ENCODE measurements at places on chromosomes 4 and X.
A peak's percentile ranks its signal among the peaks of the same experiment; 100 is the strongest.

- DNase-seq = no peak
Observed at GRCh38 chr4:142559986-142560385, 286.1 kb downstream of the INPP4B start.

DNA sequence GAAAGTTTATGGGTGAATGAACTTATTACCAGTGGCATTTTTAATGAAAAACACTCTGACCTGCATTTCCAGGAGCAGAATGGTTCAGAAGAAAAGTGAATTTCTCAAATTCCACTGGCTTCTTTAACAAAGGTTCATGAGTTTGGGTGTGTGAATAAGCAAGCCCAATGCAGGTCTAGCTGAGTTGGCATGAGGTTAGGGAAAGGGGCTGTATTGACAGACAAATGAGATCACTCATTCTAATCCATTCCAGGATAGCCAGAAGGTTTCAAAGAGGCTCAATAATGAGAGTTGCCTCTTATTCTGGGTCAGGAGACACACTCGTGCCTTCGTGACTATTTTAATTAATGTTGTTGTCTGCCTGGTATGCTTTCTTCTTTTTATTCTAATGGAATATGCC is 43.7 kb upstream of the NPY2R start:
- DNase-seq = no peak

DNA sequence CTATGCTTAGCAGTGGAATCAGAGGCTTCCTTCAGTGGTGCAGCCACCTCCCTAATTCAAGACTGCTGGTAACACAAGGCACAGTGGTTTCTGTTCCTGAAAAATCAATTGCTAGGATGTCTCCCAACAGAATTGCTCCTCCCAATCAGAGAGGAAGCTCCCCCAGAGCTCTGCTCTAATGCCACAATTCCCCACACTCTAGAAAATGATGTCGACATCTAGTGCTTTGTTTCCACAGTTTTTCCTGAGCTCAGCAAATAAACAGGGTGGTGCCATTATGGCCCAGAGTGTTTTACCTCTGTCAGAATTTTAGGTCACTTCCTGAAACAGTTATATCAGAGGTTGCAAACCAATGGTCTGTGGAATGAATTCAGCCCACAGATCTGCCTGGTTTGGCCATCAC is 24.7 kb downstream of the TAB3 start:
- no peak for DNase-seq

GRCh38 chr4:7910263-7910896 is 29.3 kb downstream of the AFAP1 start:
- DNase-seq = no peak

DNA sequence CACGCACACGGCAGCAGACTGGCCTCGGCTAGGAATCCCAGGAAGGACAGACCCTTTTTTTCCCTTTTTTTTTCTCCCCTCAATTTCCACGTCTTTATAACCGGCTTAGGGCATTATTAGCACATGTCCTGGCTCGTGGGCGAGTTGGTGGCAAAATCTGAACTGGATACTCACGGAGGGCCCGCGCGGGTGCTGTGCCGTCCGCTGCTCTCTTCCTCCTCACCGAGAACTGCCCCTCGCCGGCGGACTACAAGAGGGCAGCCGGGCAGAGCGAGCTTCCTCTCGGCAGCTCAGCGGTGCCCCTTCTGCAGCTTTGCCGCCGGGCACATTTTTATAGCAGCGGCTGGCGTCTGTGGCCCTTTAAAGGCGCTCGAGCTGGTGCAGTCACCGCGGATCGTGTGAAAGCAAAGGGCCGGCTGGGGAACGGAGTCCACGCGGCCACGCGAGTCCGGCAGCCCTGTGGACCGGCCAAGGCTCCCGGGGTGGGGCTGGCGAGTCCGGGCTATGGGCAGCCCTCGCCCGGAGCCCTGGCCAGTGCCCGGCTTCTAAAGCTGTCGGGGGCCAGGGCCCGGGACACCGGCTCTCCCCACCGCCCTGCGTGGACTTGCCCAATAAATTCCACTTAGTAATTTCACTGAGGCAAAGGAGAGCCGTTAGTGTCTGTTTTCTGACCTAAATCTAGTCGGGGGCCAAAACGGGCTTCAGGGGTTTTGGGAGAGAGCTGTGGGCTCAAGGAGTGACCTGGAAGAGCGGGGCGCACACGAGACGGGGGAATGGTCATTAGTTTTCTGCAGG is 1.3 kb upstream of the CITED1 start:
- DNase-seq = no peak

DNA sequence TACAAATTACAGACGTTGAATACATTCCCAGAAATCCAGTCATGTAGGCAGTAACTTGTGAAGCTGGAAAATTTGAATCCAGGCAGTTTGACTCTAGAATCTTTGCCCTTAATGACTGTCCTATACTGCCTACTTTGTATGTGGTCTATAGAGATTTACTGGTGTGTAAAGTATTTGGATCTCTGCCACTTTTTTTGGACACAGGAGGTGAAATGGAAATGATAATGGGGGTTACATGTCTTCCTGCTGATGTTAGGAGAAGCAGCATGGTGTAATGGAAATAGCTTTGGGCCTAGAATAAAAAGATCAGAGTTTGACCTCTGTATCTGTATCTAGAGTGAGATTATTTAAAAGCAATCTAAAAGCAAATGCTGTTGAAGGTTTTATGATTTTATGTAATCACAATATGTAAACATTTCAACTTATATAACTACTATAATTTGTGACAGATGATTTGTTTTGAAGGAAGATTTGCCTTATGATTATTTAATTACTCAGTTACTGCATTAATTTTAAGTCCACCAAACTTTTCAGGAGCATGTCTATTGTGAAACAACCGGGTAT is 3.3 kb downstream of the COL4A5 start:
- no peak for DNase-seq

DNA sequence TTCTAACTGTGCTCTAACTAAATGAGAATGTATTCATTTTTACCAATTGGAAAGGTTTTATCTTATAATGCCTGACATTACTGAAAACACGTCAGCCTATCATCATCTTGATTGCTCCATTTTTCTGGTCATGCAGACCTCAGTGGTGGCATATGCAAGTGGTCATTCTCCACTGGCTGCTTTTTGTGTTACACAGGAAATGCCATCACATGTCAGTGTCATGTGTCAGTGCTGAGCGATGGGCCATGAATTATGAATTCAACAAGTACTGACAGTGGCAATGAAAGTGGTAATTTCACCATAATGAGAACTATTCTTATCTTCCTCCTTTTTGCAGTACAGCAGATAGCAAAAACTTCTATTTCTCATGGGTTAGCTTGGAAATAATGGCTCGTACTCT is 190.5 kb downstream of the PACRGL start:
- no peak for DNase-seq

GRCh38 chr4:32858971-32859370 is 2138.8 kb downstream of the PCDH7 start:
- no peak for DNase-seq

DNA sequence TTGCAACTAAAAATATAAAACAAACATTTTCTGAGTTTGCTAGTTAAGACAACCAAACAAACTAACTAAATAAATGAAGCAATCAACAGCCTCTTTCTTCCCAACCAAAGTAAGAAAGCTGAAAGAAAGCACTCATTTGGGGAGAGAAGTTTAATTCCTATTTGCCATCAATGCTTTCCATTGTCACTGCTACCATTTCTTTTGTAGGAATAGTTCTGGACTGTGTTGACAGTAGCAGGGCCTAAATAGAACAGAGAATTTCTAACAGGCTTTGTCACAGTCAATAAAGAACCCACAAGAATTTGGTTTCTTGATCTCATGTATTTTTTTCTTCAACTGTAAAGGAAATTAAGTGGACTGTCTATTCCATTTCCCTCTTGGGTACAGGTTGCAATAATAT is 1886.4 kb upstream of the TENM3 start:
- no peak for DNase-seq

GRCh38 chrX:23374291-23374690 is 39.6 kb downstream of the PTCHD1 start:
- no peak for DNase-seq

GRCh38 chr4:132587626-132588025 is 561.5 kb upstream of the PCDH10 start:
- DNase-seq = no peak

GRCh38 chr4:13984991-13985800 is 357.7 kb upstream of the BOD1L1 start:
- no peak for DNase-seq

- DNase-seq = peak; percentile 33
Observed at GRCh38 chrX:149962859-149963757, 24.8 kb upstream of the EOLA2 start.

DNA sequence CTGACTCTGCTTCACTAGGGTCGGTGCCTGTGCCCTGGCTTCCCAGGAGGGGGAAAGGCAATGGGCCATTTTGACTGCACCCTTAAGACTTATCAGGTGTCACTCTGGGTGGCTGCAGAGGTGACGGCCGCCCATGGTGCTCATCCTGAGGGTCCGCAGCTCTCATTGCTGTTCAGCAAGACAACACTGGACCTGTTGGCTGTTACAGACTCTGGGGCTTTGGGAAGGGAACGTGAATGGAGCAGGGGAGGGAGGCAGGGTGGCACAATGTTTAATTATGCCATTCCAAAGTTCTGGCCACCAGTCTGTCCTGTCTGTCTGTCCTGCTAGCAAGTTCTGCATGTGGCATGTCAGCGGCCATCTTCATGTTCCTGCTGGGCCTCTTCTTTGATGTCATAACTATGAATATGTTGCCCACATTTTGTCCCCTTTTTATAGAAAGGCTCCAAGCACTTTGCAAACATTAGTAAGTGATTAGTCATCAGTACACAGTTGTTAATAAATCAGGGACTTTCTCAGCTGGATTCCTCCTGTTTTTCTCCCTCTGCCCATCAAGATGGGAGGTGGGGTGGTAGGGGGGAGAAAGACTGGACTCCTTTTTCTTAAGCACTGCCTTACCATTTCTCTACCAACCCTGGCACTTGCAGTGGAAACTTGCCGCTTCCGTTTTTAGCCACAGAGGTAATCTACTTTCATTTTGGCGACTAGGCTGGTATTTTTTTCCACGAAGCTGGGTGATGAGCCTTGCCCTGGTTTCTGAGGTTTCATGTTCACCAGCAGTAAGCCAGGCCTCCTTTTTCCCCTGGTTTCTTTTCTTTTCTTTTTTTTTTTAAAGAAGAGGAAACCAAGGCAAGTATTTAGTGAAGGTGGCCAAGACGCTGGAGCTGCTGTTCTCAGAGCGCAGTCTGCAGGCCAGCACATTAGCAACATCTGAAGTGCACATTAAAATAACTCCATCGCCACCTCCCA is 88.6 kb upstream of the TRIM2 start:
- peak; percentile 90 for DNase-seq

DNA sequence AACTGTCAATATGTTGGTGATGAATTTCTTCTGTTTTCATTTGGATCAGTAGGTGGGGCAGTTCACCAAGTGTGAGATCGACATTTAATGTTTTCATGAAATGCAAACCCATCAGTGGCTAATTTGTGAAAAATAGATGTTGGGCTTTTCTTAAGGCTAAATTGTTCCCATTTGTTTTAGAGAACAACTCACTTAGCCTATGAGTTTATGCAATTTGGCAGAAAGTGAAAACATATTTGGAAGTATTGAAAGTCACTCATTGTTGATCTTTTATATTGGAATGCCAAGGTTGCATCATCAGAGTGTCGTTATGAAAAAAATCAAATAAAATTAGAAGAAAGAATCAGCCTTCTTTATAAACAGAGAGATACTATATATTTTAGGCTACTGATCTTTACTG is 132.4 kb downstream of the RPA4 start:
- DNase-seq = no peak

DNA sequence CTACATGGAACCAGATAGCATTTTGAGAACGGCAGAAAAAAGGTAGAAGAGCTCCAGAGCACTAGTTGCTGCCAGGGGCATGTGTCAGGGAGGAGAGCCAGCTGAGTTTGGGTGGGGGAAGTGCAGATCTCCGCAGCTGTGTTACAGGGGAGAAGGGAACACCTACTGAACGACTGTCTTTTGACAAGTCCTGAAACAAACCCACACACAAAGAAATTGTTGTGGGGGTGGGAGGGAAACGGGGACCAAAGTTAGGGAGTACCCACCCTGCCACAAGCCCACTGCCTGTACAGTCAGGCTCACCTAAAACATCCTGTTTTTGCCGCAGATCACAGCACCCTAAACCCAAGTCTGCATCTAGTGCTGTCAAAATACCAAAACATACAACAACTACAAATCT is 55.5 kb downstream of the LEF1 start:
- peak; percentile 81 for DNase-seq

DNA sequence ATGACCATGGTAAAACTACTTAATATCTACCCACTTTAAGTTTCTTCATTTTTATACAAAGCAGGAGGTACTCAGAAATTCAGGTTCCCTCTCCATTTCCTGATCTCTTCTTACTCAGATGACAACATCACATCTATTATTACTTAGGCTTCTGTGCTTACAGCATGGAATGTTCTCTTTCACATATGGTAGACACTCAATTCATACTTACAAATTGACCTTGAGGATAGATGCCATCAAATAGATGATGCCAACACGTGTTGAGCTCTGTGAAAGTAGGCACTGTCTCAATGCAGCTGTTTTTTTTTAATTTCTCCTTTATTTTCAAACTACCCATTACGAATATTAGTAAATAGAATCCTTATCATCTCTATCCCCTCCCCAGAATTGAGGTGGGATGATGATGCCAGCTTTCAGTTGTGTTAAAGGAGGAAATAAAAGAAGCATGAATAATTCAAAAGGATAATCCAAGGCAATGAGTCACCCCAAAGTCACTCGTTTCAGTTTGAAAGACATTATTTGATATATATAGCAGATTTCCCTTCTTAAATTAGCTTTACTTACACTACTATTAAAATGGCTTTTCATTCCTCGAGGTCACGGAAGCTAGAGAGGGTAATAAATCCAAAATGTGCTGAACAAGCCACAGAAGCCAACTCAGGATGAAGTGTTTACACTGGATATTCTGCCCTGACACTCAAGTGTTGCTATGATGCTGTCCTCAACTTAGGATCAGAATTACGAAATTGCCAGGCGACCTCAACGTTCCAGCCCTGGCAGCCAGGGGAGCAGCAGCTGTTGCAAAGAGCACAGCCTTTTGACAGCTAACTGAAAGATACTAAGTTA is 124.2 kb upstream of the EOLA2 start:
- no peak for DNase-seq

DNA sequence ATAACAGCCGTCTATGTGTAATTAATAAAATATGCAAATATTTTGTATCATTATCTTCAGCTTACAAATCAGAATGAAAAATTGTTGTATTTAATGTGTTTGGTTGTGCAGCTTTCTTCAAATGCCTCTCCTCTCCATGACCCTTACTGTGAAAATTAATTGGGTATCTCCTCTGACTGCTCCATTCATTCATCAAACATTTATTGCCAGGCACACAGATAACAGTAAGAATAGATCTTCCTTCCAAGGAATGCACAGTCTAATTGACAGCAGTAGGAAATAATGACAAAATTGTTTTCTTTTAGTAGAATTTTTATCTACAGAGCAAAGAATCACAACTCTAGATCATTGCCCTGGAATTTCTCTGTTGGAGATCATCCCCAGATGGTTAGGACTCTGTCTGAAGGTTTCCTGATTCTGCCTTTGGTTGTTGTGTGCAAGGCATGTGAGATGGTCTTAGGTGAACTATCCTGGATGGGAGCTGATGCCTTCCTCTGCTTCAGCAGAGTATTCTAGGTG is 395.0 kb upstream of the FAT1 start:
- DNase-seq = no peak

GRCh38 chr4:26931451-26931850 is 70.8 kb downstream of the STIM2 start:
- DNase-seq = no peak

GRCh38 chrX:79270401-79270800 is 96.7 kb downstream of the ITM2A start:
- DNase-seq = peak; percentile 74

- no peak for DNase-seq
Observed at GRCh38 chr4:158825433-158826036, 56.7 kb downstream of the FNIP2 start.

Measured in activated CD4-positive, alpha-beta T cell treated with anti-CD3 and anti-CD28 coated beads, Interleukin-2, amount 10 ng/mL, durations not matched to agents 7 days and 5 days (primary cell).